Activated CD4-positive, alpha-beta T cell treated with anti-CD3 and anti-CD28 coated beads, Interleukin-2, amount 10 ng/mL, durations not matched to agents 7 days and 5 days (primary cell): ENCODE measurements at places on chromosomes 13 and 19. TPM values are rescaled to one million over a fixed set of nuclear protein-coding genes. Genes with fewer than 3 reads are reported as not detected.

The CGB1 gene
- total RNA-seq = not detected

DNA sequence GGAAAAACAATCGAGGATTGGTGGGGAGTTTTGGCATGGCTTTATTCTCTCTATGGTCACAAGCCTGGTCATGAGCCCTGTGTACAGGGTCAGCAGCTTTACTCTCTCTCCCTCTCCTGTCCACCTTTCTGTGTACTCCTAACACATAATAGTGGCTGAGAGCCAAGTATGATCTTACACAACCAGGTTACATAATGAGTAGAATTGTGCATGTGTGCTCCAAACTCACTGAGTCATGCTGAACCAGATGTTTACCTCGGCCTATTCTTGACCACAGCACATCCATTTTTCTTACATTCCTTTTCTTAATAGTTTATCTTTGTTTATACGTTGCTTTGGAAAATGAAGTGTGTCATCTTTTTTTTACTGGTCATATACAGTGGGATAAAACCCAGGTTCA lies 53.1 kb downstream of the ZNF254 start:
- H3K27me3 ChIP-seq = no peaks in the 10 kb centered on the region
- no peaks in the 10 kb centered on the region for H3K4me1 ChIP-seq
- H3K4me3 ChIP-seq = no peak overlapping the region
- H3K36me3 ChIP-seq = peaks cover 19% of the 10 kb centered on the region
- no peak for DNase-seq

GRCh38 chr19:39053276-39054090 lies 21.1 kb upstream of the FBXO27 start:
- no peak overlapping the region for H3K27ac ChIP-seq
- H3K27me3 ChIP-seq = no peaks in the 10 kb centered on the region
- no peaks in the 10 kb centered on the region for H3K36me3 ChIP-seq
- H3K4me1 ChIP-seq = no peaks in the 10 kb centered on the region

GRCh38 chr19:2478278-2478755 lies 2.4 kb downstream of the GADD45B start:
- peak overlapping the region; percentile 95 for H3K27ac ChIP-seq
- peak; percentile 69 for DNase-seq
- peaks cover 25% of the 10 kb centered on the region for H3K36me3 ChIP-seq
- H3K27me3 ChIP-seq = no peaks in the 10 kb centered on the region
- peaks cover 17% of the 10 kb centered on the region for H3K4me1 ChIP-seq

DNA sequence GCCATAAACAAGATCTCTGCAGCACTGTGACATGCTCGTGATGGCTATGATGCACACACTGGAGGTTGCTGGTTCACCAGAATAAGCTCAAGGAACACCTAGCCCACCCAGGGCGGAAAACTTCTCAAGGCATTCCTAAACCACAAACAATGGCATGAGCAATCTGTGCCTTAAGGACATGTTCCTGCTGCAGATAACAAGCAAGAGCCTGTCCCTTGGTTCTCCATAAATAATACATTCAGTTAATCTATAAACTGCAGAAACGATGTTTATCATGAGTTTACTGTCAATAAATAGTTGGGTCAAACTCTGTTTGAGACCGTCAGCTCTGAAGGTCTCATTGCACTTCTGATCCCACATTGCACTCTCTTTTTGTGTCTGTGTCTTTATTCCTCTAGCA lies 18.6 kb upstream of the ZNF266 start:
- H3K4me3 ChIP-seq = no peak overlapping the region
- no peak for DNase-seq
- no peaks in the 10 kb centered on the region for H3K36me3 ChIP-seq
- H3K27ac ChIP-seq = no peak overlapping the region
- no peaks in the 10 kb centered on the region for H3K4me1 ChIP-seq

DNA sequence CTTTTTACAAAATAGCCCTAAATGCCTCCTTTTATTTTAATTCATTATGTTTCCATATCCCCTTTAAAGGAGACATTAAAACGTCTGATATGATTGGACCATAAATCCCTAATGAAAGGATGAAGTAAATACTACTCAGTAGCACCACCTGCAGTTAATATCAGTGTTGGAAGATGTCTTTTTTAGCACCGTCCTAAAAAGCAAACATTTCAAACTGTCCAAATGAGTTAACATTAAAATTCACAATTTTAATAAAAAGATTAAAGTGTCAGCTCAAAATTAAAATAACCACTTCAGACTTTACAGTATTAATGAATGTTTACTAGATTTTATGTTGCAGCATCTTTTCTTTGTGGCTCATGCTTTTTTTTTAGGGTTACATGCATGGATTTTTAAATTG lies 12.3 kb downstream of the ZNF507 start:
- no peak overlapping the region for H3K27ac ChIP-seq
- H3K4me1 ChIP-seq = peaks cover 16% of the 10 kb centered on the region
- peaks cover 75% of the 10 kb centered on the region for H3K36me3 ChIP-seq
- no peaks in the 10 kb centered on the region for H3K27me3 ChIP-seq
- no peak for DNase-seq

DNA sequence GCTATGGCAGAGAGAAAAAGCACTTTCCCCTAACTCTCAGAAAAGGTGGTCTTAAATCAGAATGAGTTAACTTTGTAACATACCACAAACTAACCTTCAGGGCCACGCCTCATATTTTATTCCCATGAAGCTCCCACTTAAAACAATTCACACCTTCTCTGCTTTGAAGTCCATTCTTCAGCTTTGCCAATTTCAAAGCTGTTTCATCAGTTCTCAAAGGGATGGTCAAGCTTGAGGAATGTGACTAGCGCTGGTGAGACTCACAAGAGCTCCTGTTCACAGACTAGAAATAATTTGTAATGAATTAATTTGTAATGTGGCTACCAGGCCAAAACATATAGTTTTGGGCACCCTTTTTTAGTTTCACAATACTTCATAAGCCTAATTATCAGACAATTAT lies 68.2 kb downstream of the STK24 start:
- no peaks in the 10 kb centered on the region for H3K27me3 ChIP-seq
- H3K4me3 ChIP-seq = no peak overlapping the region
- DNase-seq = no peak
- H3K4me1 ChIP-seq = peaks cover 93% of the 10 kb centered on the region
- no peak overlapping the region for H3K27ac ChIP-seq
